ENCODE measurements at places on chromosomes 1 and 21. TPM values are rescaled to one million over a fixed set of nuclear protein-coding genes. Genes with fewer than 3 reads are reported as not detected.

GRCh38 chr1:205988585-205988995, 14.6 kb downstream of the RAB7B start:
- DNase-seq: no peak

LHX8 gene
- total RNA-seq: 1.5 TPM

FAM89A gene
- 2.4 TPM for total RNA-seq

TPTE gene
- not detected for total RNA-seq

DNA sequence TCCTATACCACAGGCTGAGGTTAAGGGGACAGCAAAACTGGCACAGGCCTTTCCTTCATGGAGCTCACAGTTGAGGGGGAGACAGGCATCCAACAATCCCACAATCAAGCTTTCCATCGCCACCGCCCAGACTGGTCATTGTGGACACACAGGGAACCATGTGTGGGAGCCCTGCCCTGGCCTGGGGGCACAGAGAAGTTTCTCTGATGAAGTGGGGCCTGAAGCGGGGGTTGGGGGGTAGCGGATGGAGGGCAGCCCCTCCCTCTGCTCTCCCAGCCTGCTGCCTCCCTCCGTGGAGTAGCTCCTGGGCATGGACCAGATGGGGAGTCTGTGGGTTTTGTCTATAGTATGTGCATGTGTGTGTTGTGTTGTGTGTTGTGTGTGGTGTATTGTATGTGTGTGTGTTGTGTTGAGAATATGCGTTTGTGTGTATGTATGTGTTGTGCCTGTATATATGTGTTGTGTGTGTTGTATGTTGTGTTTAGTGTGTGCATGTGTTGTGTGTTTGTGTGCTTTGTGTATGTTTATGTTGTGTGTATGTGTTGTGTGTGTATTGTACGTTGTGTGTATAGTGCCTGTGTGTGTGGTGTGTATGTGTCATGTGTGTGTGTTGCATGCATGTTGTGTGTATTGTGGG, 14.4 kb upstream of the LDLRAP1 start:
- no peak for DNase-seq

DNA sequence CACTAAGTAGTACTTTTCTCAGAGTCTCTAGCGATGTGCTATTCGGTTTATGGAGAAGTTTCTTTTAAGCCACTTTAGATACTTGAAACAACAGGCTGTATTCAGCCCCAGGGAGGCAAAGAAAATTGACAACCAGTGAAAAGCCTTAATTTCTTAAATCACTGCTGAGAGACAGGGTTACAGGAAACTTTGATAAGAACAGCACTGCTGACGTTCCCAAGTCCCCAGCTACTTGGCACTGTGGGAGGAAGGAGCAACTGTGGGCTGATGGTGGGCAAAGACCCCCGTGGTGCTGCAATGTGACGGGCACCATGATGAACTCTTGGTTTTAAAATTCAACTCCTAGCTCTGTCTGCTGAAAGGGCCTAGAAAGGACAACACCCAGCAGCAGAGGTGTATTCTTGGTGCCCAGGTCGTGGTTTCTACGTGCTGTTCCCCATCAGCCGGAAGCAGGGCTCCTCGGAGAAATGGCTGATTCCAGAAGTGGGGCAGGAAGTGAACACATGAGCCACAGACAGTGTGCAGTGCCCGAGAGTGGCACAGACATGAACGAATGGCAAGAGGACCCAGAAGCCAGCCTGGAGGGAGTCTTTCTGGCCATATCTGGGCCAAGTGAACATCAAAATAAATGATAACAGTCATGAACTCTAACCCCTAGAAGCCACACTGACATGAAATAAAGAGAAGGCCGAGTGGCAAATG, 5.3 kb downstream of the PTTG1IP start:
- no peak for DNase-seq

- DNase-seq: no peak
Observed at GRCh38 chr1:26570287-26570686, 40.7 kb downstream of the RPS6KA1 start.

GRCh38 chr1:28328228-28328648, 602 bp upstream of the MED18 start:
- no peak for DNase-seq

GRCh38 chr1:92944901-92945747, 16.1 kb downstream of the DIPK1A start:
- DNase-seq: no peak

DNA sequence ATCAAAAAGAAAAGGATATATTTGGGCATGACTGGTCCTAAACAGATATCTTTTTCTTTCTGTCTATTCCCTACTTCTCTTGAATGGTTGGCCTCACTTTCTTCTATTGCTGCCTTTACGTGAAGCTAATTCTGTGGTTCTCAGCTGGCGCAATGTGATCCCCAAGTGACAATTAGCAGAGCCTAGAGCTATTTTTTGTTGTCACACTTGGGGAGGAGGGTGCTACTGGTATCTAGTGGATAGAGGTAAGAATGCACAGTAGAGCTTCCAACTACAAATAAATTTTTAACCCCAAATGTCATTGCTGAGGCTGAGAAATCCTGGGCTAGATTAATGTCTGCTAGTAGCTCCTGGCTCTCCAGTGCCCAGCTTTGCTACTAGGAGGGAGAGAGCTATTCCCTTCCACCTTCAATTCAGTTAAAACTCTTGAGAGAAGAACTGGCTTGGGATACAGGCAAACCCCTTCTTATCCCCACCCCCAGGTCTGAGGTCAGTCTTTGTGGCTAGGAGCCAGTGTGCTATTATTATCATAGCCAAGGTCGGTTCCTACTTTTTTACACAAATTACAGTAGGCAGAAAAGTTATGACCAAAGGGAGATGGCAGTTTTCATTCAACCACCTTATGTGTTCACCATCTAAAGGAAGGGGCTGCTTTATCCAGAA, 102.1 kb downstream of the SNX7 start:
- no peak for DNase-seq

Measured in H1 (cell line).